ENCODE measurements at places on chromosomes 12 and 14.

DNA sequence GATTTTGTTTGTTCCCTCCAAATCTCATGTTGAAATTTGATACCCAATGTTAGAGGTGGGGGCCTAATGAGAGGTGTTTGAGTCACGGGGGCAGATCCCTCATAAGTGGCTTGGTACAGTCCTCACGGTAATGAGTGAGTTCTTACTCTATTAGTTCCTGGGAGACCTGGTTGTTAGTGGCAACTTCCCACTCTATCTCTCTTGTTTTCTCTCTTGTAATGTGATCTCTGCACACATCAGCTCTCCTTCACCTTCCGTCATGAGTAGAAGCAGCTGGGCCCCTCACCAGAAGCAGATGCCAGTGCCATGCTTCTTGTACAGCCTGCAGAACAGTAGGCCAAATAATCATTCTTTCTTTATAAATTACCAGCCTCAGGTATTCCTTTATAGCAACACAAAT lies 29.6 kb upstream of the KCNK10 start:
- DNase-seq = no peak

GRCh38 chr14:34983786-34984185 lies 994 bp downstream of the SRP54 start:
- peak; percentile 41 for DNase-seq

DNA sequence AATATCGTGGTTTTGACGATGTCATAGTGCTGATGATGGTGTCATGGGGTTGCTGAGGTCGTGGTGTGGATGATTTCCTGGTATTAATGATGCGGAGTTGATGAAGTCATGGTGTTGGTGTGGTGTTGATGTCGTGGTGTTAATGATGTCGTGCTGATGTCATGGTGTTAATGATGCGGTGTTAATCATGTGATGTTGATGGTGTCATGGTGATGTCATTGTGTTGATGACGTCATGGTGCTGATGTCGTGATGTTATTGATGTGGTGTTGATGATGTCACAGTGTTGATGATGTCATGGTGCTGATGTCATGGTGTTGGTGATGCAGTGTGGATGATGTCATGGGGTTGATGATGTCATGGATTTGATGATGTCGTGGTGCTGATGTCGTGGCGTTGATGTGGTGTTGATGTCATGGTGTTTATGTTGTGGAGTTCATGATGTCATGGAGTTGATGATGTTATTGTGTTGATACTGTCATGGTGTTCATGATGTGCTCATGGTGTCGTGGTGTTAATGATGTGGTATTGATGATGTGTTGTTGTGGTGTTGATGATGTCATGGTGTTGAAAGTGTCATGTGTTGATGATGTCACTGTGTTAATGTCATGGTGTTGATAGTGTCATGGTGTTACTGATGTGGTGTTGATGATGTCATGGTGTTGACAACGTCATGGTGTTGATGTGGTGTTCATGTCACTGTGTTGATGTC lies 48.5 kb upstream of the RIMBP2 start:
- peak; percentile 42 for DNase-seq

GRCh38 chr14:67971627-67972625 lies 152.3 kb downstream of the RAD51B start:
- DNase-seq = no peak

DNA sequence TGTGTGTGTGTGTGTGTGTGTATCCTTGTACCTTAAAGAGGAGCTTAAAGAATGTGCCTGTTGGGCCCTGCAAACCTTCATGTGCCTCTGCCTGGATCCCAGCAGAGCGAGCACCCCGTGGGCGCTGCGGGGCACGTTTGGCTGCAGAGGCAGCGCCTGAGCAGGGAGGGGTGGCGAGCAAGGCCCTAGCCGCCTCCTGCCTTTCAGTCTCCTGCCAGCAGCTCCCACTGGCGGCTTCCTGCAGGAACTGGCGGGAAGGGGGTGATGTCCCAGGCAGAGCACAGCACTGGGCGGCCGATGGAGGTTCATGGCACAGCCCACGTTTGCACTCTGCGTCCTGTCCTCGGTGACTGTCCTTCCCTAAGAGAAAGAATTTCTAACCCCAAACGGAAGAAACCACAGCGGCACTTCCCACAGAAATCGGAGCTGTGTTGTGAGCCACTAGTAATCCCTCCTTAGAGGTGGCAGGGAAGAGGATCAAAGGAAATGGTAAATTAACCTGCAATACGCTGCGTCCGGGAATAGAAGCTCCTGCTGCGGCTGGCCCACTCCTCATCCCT lies 19.8 kb downstream of the ZBTB42 start:
- DNase-seq = peak; percentile 11

GRCh38 chr12:70660620-70661219 lies 23.5 kb upstream of the PTPRB start:
- peak; percentile 12 for DNase-seq

GRCh38 chr14:100246809-100247428 lies 8.0 kb downstream of the YY1 start:
- DNase-seq = peak; percentile 38

DNA sequence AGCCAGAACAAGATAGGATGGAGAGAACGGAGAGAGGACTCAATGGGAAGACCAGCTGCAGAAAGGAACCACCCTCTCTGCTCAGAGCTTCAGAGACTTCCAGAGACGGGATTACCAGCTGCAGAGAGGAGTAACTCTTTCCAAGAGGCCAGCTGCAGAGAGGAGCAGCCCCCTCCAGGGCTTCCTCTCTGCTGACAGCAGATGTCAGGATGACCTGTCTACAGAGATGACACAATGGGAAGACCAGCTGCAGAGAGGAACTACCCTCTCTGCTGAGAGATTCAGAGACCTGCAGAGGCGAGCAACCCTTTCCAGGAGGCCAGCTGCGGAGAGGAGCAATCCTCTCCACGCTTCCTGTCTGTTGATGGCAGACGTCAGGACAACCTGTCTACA lies 61.8 kb downstream of the KLRG1 start:
- peak; percentile 71 for DNase-seq

DNA sequence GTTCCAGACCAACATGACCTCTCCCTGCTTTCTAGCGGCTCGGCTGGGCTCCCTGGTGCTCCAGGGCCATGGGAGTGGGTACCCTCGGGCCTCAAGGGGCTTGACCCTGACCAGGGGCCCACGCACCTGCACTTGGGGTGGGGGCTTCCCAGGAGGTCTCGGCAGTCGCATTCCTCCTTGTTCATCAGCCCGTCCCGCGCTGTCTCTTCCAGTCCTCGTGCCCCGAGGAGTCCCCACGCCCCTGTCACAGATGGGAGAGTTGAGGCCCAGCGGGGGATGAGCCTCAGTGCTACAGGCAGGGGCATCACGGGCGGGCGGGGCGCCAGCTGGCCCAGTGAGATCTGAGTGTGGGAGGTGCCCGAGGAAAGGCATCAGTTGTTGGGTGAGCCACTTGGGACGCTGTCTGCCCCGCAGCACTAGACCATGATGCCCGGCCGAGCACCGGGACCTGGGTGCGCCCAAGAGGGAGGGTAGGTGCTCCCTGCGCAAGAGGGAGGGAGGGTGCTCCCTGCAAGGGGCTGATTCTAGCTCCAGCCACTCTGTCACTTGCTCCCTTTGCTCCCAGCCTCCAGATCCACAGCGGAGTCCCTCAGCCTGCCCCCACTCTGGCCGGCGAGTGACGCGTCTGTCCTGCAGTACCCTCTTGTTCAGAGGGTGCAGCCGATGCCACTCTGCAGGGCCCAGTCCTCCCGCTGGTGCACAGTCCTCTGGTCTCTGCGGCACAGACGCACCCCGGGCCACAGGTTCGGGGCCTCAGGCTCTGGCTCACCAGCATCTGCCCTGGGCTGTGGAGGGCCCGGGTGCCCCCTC lies 23.8 kb downstream of the MMP17 start:
- no peak for DNase-seq

DNA sequence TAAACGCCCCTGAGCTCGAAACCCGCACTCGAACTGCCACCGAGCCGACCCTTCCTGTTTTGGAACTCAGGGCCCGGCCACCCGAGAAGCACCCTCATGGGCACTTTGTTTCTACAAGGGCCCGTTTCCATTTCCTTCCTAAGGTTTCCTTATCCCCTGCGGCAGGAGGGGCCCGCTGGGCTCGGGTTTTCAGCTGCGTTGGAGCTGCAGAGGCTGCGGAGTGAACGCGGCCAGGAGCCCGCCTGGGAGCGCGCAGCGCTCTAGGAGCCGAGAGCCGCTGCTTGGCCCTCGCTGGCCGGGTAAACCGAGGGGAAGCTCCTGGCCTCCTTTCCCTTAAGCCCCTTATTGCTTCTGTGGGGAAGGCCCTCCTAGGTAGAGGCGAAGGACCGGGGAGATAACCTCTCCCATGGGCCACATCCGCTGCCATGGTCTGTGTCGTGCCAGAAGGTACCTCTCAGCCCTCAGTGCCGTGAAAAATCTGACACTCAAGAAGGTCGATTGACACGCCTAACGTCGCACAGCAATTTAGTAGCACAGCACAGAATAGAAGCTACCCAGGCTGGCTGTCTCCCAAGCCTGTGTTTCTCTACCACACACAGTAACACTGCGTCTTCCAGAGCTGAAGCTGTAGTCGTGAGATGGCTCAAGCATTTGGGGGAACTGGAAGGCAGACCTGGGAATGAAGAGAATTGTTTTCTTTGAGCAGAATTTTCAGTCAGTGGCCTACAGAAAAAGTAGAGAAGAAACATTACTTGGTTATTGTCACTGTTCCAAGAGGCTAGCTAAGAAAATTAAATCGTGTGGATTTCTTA lies 12.9 kb upstream of the CALM1 start:
- DNase-seq = peak; percentile 44

DNA sequence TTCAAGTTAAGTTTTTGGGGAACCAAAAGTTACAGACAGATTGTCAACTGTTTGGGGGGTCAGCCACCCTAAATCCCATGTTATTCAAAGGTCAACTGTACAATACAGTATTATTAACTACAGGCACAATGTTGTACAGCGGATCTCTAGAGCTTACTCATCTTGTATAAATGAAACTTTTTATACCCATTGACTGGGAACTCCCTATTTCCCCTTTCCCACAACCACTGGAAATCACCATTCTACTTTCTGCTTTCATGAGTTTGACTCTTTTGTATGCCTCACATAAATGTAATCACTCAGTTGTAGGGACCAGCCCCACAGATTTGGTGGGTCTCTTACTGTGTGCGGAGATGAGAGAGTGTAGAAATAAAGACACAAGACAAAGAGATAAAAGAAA lies 57.8 kb downstream of the SLCO1B3 start:
- DNase-seq = no peak

GRCh38 chr12:109385339-109386058 lies 37.8 kb downstream of the MYO1H start:
- DNase-seq = peak; percentile 53

- DNase-seq = peak; percentile 7
These were observed 8.2 kb upstream of the PPP2R5E start for GRCh38 chr14:63551332-63551731.

GRCh38 chr12:125744201-125744600 lies 679.0 kb downstream of the AACS start:
- no peak for DNase-seq

DNA sequence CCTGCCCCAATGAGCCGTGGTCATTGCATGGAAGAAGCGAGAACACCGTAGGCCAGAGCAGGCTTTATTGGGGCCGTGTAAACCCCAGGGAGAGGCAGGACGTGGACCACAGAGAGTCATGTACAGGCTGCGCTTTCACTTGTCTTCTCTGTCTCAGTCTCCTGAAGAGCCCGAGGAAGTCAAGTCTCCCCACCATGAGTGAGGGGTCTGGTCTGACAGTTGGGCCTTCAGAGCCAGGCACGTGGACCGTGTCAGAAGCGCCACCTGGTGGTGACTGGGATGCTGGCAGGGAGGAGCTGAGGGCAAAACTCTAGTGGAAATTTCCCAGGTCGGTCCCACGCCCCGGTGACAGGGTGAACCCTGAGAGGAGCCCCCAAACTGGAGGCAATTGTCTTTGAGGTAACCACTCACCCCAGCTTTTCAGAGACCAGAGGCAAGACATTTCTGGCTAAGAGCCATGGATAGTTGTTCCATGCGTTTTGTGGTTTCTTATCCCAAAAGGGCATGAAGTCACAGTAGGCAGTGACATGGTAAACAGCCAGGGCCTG lies 17.4 kb downstream of the RPS6KL1 start:
- peak; percentile 61 for DNase-seq

GRCh38 chr14:100605230-100605629 lies 18.0 kb upstream of the BEGAIN start:
- no peak for DNase-seq

DNA sequence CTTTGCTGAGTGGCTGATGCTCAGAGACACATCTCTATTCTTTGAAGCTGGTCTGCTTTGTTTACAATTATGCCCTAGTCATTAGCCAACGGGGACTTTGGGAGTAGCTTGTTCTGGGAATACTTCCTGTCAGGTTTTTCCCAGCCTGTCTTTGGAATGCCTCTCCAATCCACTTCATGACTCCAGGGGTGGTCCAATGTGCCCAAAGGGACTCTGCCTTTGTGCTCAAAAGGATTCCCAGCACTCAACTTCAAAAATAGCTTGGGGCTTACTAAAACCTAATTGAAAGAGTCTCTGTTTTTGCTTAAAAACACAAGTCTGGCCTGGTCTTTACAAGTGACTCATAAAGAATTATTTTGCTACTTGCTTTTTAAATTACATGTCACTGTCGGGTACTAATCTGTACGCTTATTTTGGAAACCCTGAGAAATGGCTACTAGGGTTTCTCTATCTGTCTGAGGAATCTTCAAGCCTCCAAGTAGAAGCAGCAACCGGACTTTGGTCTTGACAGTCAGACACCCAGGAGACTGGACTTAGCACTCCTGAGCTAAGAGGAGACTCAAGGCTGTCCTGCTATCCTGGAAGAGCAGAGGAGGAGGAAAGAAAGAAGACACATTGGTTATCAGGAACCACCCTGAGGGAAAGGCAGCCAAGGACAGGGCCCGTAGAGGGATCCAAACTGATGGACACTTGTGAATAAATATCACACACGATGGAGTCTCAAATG lies 20.7 kb downstream of the PHLDA1 start:
- DNase-seq = no peak

DNA sequence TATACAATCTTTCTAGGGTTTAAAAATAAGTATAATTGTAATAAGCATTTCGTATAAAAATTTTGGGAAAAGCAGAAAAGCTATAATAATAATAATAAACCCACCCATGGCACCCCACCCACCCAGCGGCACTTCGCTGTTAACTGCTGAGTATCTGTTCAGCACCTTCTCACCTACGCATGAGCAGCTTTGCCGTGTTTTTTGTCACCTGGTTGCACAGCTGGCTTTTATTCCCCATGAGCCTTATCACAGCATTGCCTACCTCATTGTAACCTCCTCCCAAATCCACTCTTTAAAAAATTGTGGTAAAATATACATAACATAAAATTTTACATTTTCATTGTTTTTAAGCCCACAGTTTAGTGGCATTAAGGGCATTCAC lies 34.7 kb downstream of the CYP46A1 start:
- DNase-seq = no peak

GRCh38 chr14:101198398-101199027 lies 295.0 kb upstream of the RTL1 start:
- DNase-seq = no peak

GRCh38 chr12:39116861-39117260 lies 211.5 kb upstream of the CPNE8 start:
- DNase-seq = no peak

DNA sequence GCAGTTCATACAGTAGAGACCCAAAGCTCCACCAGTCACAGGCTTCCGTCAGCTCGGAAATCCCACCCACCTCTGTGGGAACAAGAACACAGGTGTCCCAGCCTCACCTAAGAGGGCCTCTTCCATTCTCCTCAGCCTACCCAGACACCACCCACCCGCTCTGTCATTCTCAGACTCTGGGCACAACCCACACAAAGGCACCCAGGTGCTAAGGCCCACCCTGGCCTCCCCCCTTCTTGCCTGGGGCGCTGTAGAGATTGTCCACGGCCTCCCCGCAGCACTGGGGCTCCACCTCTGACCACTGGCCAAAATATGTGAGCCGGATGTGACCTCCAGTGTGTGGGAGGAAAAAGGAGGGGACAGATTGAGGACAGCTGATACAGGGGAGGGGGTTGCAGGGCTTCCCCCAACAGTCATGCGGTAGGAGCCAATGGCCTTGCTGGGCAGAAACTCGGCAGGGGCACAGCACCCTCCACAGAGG lies 14.2 kb downstream of the RPS6KL1 start:
- no peak for DNase-seq
